Activated CD4-positive, alpha-beta T cell treated with anti-CD3 and anti-CD28 coated beads for 36 hours (primary cell): ENCODE measurements at places on chromosomes 2 and 18. TPM values are rescaled to one million over a fixed set of nuclear protein-coding genes. Genes with fewer than 3 reads are reported as not detected.

- no peak for DNase-seq
- no peaks in the 10 kb centered on the region for H3K36me3 ChIP-seq
- no peaks in the 10 kb centered on the region for H3K4me1 ChIP-seq
- H3K27me3 ChIP-seq: peaks cover 21% of the 10 kb centered on the region
These were observed 94.3 kb upstream of the SERPINE2 start for GRCh38 chr2:224133387-224133786.

- no peaks in the 10 kb centered on the region for H3K4me1 ChIP-seq
- H3K4me3 ChIP-seq: no peak overlapping the region
- DNase-seq: no peak
These were observed 16.1 kb upstream of the ACVR1C start for GRCh38 chr2:157644776-157645175.

DNA sequence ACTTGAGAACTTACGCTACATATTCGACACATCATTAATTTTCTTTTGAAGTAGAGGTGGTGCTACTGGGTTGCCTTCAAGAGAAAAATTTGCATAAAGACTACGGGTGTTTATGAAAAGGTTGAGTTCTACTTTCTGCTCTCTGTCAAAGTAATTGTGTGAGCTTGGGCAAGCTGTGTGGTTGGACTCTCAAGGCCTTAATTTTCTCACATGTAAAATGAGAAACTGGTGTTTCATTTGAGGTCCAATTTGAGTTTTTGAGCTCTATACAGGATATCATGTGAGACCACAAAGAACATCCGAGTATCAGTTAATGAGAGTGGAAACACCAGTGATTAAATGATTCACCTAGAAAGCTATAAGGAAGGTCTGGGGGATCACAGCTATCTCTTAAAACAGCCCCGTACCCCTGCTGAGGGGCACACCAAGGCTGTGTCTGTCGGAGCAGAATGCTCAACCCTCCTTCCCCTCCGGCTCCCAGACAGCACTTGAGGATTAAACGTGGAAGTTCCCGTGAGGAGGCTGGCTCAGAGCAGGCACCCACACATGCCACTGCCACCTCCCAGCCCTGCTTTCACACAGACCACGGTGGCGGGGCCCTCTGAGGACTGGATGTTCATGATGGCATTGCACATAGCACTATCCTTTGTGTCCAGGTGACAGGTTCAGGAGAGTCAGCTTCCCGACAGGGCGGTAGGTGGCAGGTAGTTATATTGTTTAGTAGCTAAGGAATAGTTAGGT is 191.8 kb downstream of the RNF144A start:
- DNase-seq: no peak
- peaks cover 11% of the 10 kb centered on the region for H3K36me3 ChIP-seq
- no peak overlapping the region for H3K27ac ChIP-seq
- H3K27me3 ChIP-seq: no peaks in the 10 kb centered on the region
- no peak overlapping the region for H3K4me3 ChIP-seq

GRCh38 chr2:234823877-234824376 is 127.9 kb upstream of the SH3BP4 start:
- H3K27ac ChIP-seq: no peak overlapping the region
- no peaks in the 10 kb centered on the region for H3K4me1 ChIP-seq
- H3K36me3 ChIP-seq: no peaks in the 10 kb centered on the region
- no peak overlapping the region for H3K4me3 ChIP-seq
- DNase-seq: no peak

GRCh38 chr2:230924092-230924469 is 961 bp downstream of the GPR55 start:
- H3K27ac ChIP-seq: peak overlapping the region; percentile 95
- H3K36me3 ChIP-seq: no peaks in the 10 kb centered on the region
- DNase-seq: no peak
- H3K4me3 ChIP-seq: peak overlapping the region; percentile 76
- peaks cover 4% of the 10 kb centered on the region for H3K27me3 ChIP-seq
- H3K4me1 ChIP-seq: peaks cover 69% of the 10 kb centered on the region

GRCh38 chr2:183606718-183607085 is 482.5 kb downstream of the NUP35 start:
- no peaks in the 10 kb centered on the region for H3K27me3 ChIP-seq
- H3K4me3 ChIP-seq: no peak overlapping the region
- H3K4me1 ChIP-seq: no peaks in the 10 kb centered on the region
- no peak for DNase-seq
- no peak overlapping the region for H3K27ac ChIP-seq
- H3K36me3 ChIP-seq: no peaks in the 10 kb centered on the region

DNA sequence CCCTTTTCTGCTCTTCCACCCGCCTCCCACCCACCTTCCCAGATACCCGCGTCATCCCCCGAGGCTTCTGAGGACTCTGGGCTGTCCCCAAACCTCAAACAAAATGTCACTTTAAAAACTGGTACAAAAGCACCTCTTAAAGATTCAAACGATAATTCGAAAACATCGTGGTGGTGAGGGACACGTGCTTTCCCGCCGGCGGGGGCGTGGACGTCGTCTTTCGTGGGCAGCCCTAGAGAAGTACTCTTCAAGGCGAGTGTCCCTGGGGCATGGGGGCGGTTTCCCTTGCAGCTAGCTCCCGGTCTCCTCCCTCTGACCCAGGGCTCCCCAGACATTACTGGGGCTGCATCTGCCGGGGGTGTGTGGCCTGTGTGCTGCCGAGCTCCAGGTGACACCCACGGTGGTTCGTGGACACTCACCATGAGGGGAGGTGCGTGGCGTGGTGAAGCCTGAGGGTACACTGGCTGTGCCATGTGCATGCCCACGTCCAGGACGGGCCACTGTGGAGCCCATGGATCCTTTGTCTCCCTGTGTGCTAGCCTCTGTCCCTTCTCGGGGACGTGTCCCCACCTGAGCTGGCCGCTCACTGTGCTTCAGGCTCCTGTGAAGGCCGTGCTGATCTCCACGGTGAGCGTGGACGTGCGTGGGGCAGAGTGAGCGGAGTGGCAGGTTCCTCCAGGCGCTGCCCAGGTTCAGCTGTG is 117.8 kb downstream of the NFATC1 start:
- no peak overlapping the region for H3K27ac ChIP-seq
- no peak overlapping the region for H3K4me3 ChIP-seq
- H3K27me3 ChIP-seq: no peaks in the 10 kb centered on the region
- peak; percentile 19 for DNase-seq
- peaks cover 37% of the 10 kb centered on the region for H3K4me1 ChIP-seq

- no peaks in the 10 kb centered on the region for H3K4me1 ChIP-seq
- no peak overlapping the region for H3K27ac ChIP-seq
- no peak for DNase-seq
These were observed 494.9 kb upstream of the LRATD1 start for GRCh38 chr2:14137643-14138042.

DNA sequence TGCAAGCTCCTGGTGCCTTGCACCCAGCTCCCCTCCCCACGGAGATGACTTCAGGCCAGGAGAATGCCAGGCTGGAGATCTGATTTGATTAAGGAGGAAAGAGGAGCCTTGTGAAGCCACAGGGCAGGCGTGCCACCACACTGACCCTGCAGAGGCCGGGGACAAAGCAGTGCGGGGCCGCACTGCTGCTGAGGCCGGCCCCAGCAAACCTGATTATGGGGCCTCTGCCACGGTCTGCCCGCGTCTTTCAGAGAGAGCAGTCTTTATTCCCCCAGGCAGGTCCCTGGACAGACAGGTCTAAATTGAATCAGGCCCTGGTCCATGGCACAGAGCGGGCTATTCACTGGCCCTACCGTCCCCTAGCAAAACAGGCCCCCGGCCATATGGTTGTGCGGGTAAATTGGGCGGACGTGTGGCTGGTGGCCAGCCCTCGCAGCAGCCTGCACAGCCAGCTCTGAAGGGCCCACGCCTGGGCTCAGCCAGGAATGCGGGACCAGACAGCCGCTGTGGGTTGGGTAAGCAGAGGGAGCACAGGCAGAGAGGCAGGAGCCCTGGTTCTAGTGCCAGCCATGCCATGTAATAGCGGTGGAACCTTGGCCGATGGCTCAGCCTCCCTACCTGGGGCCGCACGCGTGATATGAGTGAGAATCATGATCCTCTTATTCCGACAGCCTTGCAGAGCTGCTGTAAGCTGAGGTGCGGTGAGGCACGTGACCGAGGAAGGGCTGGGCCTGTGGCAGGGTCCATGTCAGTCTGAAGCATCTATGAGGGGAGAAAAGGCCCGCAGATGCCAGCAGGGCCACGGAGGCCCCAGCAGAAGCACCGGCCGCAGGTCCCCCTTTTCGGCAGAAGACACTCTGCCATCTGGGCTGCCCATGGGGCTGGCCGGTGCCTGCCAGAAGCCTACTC is 97.3 kb upstream of the MYCN start:
- H3K27ac ChIP-seq: no peak overlapping the region
- H3K36me3 ChIP-seq: no peaks in the 10 kb centered on the region
- no peak overlapping the region for H3K4me3 ChIP-seq

DNA sequence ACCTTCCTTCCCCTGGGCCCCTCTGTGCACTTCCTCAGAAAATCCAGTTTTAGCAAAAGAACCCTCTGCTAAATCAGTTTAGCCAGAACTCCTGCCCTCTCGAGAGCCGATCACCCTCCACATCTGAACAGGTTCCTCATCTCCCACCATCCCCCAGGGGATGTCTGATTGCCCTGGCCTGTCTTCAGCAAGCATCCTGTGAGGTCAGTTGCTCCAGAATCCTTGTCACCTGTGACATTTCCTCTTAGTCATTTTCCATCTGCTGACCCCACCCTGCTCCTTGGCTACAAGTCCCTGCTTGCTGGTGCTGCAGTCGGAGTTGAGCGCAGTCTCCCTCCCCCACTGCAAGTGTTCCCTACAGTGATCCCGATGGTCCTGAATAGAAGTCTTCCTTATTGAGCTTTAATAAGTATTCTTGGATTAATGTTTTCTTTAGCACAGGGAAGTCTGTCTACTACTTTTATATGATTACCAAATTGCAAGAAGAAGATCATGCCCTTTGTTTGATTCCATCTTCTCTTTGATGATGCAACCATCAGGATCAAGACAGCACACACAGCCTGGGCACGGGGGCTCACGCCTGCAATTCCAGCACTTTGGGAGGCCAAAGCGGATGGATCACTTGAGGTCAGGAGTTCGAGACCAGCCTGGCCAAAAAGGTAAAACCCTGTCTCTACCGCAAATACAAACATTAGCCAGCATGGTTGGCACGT is 30.9 kb upstream of the UBE2F start:
- H3K4me3 ChIP-seq: no peak overlapping the region
- DNase-seq: no peak
- peaks cover 29% of the 10 kb centered on the region for H3K4me1 ChIP-seq
- H3K27ac ChIP-seq: no peak overlapping the region
- no peaks in the 10 kb centered on the region for H3K27me3 ChIP-seq
- H3K36me3 ChIP-seq: no peaks in the 10 kb centered on the region

- DNase-seq: peak; percentile 56
- peaks cover 8% of the 10 kb centered on the region for H3K27me3 ChIP-seq
- no peak overlapping the region for H3K27ac ChIP-seq
- no peaks in the 10 kb centered on the region for H3K36me3 ChIP-seq
- H3K4me3 ChIP-seq: no peak overlapping the region
These were observed 50.3 kb upstream of the GREB1L start for GRCh38 chr18:21191596-21192307.

DNA sequence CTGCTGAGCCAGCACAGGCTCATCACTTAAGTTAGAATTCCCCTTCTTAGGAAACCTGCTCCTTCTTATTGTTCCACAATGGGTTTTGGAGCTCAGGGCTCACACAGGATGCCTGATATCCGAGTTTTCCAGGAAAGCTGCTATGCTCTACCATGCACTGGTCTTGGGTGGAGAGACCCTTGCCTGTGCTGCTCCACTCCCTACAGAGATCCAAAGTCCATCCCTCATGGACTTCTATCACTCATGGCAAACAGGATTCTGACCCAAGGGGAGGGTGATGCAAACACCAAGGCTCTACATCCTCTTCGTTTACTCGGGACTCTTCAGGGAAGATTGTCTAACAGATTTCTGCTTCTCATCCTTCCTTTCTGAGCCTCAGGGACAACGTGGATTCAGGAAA is 5.2 kb downstream of the SULT1C2 start:
- no peaks in the 10 kb centered on the region for H3K27me3 ChIP-seq
- H3K4me3 ChIP-seq: no peak overlapping the region
- no peak for DNase-seq
- no peak overlapping the region for H3K27ac ChIP-seq
- no peaks in the 10 kb centered on the region for H3K4me1 ChIP-seq
- no peaks in the 10 kb centered on the region for H3K36me3 ChIP-seq

- H3K36me3 ChIP-seq: peaks cover 2% of the 10 kb centered on the region
- H3K27me3 ChIP-seq: no peaks in the 10 kb centered on the region
- H3K4me1 ChIP-seq: peaks cover 4% of the 10 kb centered on the region
- DNase-seq: no peak
These were observed 72.1 kb upstream of the LYPD6B start for GRCh38 chr2:148966438-148966758.

DNA sequence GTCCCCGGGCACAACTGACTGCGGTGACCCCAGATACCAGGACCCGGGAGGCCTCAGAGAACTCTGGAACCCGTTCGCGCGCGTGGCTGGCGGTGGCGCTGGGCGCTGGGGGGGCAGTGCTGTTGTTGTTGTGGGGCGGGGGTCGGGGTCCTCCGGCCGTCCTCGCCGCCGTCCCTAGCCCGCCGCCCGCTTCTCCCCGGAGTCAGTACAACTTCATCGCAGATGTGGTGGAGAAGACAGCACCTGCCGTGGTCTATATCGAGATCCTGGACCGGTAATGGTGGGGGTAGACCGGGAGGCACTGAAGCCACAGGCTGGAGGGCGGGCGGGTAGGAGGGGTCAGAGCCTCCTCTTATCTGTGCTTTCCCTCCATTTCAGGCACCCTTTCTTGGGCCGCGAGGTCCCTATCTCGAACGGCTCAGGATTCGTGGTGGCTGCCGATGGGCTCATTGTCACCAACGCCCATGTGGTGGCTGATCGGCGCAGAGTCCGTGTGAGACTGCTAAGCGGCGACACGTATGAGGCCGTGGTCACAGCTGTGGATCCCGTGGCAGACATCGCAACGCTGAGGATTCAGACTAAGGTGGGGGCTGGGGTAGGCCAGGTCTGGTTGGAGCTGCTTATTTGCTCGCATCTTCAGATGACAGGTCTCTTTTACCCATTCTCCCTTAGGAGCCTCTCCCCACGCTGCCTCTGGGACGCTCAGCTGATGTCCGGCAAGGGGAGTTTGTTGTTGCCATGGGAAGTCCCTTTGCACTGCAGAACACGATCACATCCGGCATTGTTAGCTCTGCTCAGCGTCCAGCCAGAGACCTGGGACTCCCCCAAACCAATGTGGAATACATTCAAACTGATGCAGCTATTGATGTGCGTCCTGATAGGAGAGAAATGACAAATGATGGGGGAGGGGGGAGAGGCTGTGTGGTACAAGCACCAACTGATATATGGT is 780 bp downstream of the HTRA2 start:
- no peaks in the 10 kb centered on the region for H3K27me3 ChIP-seq
- H3K4me1 ChIP-seq: peaks cover 35% of the 10 kb centered on the region
- peak overlapping the region; percentile 100 for H3K4me3 ChIP-seq
- peaks cover 54% of the 10 kb centered on the region for H3K36me3 ChIP-seq
- H3K27ac ChIP-seq: peak overlapping the region; percentile 85

DNA sequence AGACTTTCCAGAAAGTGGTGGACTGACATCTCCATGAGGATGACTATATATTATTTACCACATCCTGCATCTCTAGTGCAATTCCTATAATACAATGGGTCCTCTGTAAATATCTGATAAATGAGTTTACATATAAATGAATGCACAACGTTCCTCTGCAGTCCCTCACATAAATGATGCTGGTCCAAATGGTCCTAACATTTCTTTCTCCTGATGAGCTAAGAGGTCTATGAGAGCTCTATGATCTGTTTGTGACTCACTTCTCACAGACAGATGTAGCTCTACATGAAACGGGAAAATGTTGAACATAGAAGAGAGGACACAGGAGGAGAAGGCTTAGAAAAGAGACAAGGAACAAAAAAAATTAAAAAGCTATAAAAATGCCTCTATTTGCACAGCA is 201.2 kb upstream of the PIK3C3 start:
- H3K27ac ChIP-seq: no peak overlapping the region
- no peak for DNase-seq
- no peaks in the 10 kb centered on the region for H3K27me3 ChIP-seq
- H3K4me3 ChIP-seq: no peak overlapping the region

REG3A gene
- not detected for total RNA-seq

DIPK1C gene
- total RNA-seq: not detected

FASTKD2 gene
- 33.9 TPM for total RNA-seq

TUBA4B gene
- total RNA-seq: not detected

RIOK3 gene
- 71.2 TPM for total RNA-seq

KIAA2012 gene
- not detected for total RNA-seq
